SK-N-MC (cell line): ENCODE measurements at places on chromosomes 5 and 9.

DNA sequence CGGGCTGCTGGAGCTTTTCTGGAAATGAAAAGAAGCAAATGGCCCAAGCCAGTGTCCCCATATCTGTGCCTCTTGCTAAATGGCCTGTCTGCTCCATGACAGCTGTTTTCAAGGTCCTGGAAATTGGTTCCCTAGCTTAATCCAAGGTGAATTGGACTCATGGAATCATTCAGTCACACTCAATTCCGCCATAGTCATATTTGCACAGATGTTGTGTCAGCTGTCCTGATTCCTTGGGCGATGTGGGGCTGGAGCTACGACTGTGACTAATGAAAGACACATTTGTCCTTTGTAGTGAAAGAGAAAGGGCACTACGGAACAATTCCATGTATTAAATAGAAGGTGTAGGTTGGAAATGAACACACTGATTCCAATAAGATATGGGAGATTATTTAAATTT, 102.9 kb upstream of the MEGF10 start:
- DNase-seq = no peak

- DNase-seq = no peak
These were observed 529 bp downstream of the UBAC1 start for GRCh38 chr9:135960411-135961276.

DNA sequence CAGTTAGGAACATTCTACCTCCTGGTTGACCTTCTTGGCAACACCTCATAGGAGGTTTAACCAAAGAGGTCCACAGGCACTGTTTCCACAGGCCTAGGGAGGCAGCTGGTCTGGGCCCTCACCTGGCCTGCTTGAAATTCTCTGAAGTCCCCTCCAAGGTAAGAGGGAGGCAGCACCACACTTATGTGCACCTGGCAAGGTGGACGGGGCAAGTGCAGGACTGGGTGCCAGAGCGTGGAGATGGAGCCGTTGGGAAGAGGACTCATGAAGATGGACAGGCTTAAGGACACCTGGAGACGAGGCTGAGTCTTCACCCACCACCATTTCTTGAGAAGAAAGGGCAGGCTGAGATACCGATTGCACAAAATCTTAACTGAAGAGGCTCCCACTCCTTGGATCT, 6.6 kb upstream of the BARHL1 start:
- DNase-seq = no peak

DNA sequence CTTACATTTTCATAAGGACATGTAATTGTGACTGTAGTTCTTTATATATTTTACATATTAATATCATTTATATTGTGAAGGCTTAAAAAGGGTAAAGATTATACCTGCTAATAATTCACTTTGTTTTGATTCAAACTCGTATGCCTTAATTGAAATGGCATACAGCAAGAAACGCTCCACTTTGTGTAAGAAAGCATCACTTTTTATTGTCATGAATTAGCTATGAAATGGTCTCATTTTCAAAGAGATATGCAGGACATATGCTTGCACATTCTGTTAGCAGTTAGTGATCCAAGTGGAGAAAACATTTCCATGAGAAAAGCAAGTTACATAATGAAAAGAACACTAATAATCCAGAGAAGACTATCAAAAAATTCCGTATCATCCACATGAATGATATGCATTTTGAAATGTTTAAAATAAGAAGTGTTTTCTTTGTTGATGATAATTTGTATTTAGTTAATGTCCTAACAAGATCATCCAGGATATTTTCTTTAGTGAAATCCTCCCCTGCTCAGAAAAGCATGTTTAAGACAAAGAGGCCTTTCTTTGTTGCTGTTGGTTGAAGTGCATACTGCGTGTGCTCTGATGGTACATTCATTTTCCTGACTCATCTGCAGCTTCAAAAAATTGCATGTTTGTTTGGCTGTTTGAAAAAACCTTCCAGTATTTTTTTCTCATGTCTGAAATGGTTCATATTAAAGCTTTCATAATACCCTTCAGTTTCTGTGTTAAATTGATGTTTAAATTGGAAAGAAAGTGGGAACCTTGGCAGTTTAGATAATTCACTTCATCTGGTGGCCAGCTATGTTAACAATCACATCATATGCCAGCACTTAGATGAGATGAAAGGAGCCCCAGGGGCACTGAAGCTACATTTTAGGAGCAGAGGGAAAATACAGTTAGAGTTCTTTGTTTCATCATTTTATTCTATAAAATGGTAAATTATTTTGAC, 242.2 kb downstream of the CSNK1G3 start:
- DNase-seq = no peak

- DNase-seq = no peak
These were observed 94.3 kb downstream of the MVB12B start for GRCh38 chr9:126420643-126421564.

DNA sequence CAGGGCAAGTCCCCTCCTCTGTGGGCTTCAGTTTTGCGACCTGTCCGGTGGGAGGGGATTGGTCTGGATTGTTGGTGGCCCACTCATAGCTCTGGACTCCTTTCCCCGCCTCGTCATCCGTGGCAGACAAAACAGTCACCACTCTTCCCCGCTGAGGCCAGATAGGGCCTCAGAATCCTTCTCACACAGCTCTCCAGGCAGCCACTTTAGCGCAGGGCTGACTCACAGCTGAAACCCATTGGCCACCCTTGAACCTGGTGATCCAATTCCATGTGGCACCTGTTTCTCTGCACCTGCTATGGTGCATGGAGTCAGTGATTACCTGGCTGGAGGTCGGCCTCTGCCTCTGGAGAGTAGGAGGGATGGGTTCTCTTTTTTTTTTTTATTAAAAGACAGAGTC, 15.8 kb upstream of the CACFD1 start:
- DNase-seq = no peak

DNA sequence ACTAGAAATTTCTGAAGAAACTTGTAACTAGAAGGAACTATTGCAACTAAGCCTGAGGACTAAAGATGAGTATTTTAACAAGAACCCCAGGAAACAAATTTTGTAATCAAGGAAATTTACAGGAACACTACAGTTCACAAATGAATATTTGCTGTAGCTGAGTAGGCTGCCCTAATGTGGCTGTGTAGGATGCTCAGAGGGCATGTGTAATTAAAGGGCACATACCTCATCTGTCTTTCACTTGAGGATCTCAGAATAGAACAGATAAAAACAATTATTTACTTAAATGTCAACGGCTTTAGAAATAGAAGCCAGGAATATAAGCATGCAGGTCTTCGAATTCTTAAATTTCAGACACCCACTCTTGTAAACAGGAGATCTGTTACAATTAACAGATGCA, 119.8 kb downstream of the MED27 start:
- DNase-seq = no peak
